ENCODE measurements at places on chromosomes 3 and 15.

GRCh38 chr3:3556078-3556477, 243.2 kb upstream of the LRRN1 start:
- no peak for DNase-seq

DNA sequence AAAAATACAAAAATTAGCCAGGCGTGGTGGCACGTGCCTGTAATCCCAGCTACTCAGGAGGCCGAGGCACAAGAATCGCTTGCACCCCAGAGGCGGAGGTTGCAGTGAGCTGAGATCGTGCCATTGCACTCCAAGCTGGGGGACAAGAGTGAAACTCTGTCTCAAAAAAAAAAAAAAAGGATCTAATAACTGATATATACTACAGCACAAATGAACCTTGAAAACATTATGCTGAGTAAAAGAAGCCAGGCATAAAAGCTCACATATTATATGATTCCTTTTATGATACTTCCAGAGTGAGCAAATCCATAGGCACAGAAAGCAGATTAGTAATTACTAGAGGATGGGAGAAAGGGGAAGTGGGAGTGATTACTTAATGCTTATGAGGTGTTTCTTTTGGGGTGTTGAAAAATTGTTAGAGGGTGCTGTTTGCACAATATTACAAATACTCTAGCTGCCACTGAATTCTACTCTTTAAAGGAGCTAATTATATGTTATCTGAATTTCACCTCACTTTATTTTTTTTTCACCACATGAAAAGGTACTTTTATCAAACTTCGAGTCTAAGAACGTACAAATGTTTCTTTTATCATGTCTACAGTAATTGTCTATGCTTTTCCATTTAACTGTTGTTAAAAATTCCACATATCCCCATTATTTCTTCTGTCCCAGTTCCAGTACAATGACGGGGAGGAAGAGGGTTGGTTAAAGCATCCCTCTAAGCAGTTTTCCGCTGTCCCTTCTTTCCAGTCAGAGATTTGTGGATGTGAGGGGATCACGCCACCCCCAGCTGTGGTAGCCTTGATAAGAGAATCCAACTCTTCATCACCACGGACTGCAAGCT, 77.7 kb upstream of the FAM174B start:
- DNase-seq = no peak

- no peak for DNase-seq
These were observed 32.1 kb upstream of the C3orf38 start for GRCh38 chr3:88117683-88118082.

GRCh38 chr3:14246414-14246813, 67.8 kb downstream of the LSM3 start:
- no peak for DNase-seq

GRCh38 chr3:112467539-112467938, 31.7 kb downstream of the BTLA start:
- no peak for DNase-seq

DNA sequence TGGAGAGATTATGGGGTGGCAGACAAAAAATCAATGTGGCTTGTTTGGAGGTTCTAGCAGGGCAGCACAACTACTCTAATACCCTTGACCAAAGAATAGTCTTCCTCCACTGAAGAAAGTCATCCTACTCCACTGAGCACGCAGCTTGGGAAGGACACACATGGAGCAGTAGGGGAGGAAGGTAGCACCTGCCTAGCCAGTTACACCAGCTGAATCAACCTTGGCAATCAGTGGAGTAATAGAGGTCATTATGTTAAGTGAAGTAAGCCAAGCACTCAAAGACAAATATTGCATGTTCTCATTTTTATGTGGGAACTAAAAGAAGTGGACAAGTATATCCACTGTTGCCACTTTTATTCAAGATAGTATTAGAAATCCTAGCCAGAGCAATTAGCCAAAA, 555.8 kb upstream of the ALCAM start:
- no peak for DNase-seq

DNA sequence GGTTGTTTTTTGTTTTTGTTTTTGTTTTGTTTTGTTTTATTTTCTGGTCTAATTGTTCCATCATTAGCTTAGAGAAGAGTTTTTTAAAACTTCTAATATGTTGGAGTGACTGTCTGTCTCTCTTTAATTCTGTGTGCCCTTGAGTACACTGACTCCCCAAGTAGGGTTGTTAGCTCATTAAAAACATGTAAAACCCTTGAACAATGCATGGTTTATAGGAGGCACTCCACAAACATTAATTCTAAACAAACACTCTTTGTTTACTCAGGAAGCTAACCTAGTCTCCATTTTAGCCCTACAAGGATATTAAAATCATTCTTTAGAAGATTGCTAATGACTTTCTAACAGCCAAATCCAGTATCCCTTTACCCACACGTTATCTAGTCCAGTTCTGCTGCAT, 100.5 kb downstream of the CGGBP1 start:
- DNase-seq = no peak

DNA sequence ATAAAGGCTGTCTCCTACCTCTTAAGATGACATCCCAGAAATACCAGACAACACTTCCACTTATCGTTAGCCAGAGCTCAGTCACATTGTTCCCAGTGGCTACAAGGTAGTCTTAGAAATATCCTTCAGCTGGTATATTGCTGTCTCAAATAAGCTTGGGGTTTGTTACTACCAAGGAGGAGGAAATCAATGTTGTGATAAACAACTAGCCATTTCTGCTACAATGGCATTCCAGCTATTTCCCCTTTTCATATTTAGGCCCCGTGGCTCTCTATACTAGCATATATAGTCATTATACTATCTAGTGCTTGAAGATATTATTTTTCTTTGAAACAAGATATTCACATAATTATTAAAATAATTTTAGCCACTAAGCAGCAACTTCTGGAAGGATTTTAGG, 56.5 kb downstream of the VPS8 start:
- DNase-seq = no peak
